ENCODE measurements at places on chromosomes 16 and 17. TPM values are rescaled to one million over a fixed set of nuclear protein-coding genes. Genes with fewer than 3 reads are reported as not detected.

GRCh38 chr16:11297492-11298142 lies 16.5 kb upstream of the PRM1 start:
- DNase-seq, result peak; percentile 47

- DNase-seq, result no peak
Observed at GRCh38 chr16:30511509-30511908, 14.9 kb downstream of the ZNF768 start.

The MMP15 gene
- 3.6 TPM for total RNA-seq

The DCUN1D3 gene
- total RNA-seq, result 10.6 TPM
